Right lobe of liver (tissue), 6 donors: ENCODE measurements at places on chromosomes 11 and 22. TPM values are rescaled to one million over a fixed set of nuclear protein-coding genes. Genes with fewer than 3 reads are reported as not detected.
A peak's percentile ranks its signal among the peaks of the same experiment; 100 is the strongest.

The MUC5AC gene
- total RNA-seq: not detected

The AP5B1 gene
- total RNA-seq: 5.0 TPM

DNA sequence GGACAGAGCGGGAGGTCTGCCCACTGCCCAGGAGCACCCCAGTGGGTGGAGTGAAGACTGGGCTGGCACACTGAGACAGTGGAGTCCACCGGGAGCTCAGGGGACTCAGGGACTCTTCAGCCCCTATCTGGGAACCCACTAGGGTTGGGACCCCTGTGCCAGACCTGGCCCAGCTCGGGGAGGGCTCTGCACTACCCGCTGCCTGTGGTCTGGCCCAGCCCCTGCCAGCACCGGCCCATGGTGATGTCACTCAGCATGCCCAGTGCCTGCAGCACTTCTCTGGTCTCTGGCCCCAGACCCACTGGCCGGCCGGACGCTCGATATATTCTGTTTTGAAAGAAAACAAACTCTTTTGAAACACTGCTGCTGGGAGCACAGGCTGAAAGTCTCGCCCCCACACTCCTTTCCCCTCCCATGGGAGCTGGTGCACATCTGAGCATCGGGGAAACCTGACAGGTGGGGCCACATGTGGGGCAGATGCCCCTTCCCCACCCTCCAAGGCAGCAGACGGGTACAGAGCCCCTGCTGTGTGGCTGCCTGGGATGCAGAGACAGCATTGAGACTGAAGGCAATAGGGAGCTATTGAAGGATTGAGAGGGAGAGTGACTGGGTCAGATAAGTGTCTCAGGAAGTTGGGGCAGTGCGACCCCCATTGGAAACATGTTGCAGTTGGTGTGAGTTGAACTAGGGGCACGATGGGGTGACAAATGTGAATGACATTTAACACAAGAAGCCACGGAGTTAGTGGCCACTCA is 62.9 kb downstream of the MYEOV start:
- DNase-seq: peak; percentile 90
- no peaks in the 10 kb centered on the region for H3K27me3 ChIP-seq
- H3K27ac ChIP-seq: peak overlapping the region; percentile 85
- no peak overlapping the region for H3K4me3 ChIP-seq
- no peaks in the 10 kb centered on the region for H3K4me1 ChIP-seq
- H3K36me3 ChIP-seq: no peaks in the 10 kb centered on the region

GRCh38 chr11:72589802-72590761 is 84.1 kb downstream of the PDE2A start:
- DNase-seq: peak; percentile 64
- no peak overlapping the region for H3K27ac ChIP-seq
- H3K27me3 ChIP-seq: no peaks in the 10 kb centered on the region
- H3K4me3 ChIP-seq: no peak overlapping the region
- H3K4me1 ChIP-seq: no peaks in the 10 kb centered on the region
- no peaks in the 10 kb centered on the region for H3K36me3 ChIP-seq

DNA sequence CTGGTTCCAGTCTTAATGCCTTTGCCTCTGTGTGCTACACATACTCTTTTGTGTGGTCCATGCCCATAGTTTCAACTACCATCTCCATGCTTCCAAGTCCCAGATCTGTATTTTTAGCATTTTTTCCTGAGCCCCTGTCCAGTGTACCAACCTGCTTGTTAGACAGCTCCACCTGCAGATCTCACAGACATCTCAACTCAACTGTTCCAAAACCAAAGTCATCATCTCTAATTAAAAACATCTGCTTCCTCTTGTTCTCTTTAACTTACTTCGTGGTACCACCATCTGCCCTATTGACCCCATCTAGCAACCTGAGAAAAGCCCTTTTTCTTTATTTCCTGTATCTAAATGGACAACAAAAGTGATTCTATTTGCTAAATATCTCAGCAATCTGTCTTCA is 8.6 kb upstream of the KMT2A start:
- DNase-seq: no peak
- H3K36me3 ChIP-seq: no peaks in the 10 kb centered on the region
- H3K27me3 ChIP-seq: no peaks in the 10 kb centered on the region

- no peaks in the 10 kb centered on the region for H3K27me3 ChIP-seq
- H3K4me3 ChIP-seq: no peak overlapping the region
- no peak overlapping the region for H3K27ac ChIP-seq
- no peak for DNase-seq
These were observed 43.7 kb upstream of the CCDC34 start for GRCh38 chr11:27406498-27407354.

DNA sequence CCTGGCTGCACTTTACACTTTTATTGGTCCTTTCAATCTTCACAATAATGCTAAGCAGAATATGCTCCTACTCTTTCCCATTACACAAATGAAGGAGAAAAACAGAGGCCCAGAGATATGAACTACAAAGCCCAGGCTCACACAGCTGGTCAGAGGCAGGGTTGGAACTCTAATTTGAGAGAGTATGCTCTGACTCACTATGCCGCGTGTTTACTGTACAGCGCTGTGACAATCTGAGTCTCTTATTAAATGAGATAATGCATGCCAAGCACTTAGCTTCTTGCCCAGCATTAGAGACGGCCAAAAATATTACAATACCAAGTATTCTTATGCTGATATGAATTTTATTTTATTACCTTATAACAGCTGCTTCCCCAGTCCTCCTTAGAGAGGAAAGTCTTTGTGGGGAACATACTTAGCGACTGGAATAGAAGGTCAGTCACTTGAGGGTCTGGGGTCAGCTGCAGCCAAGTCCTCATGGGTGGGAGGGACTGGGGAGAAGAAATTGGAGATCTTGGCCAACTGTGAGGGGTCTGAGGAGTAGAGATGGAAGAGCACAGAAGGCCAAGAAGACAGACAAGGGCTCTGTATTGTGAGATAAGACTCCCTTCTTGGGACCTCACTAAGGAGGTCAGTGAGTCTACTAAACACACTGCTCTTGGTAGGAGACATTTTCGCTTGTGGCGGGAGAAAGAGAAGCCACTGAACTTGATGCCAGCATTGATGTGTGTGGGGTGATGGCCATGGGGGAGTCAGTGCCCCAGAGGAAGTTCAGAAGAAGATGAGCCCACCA is 150.8 kb upstream of the TIMP3 start:
- H3K36me3 ChIP-seq: no peaks in the 10 kb centered on the region
- H3K4me3 ChIP-seq: no peak overlapping the region
- no peak overlapping the region for H3K27ac ChIP-seq
- no peaks in the 10 kb centered on the region for H3K27me3 ChIP-seq

- H3K4me3 ChIP-seq: no peak overlapping the region
- H3K27ac ChIP-seq: no peak overlapping the region
- peak; percentile 59 for DNase-seq
- H3K36me3 ChIP-seq: no peaks in the 10 kb centered on the region
- no peaks in the 10 kb centered on the region for H3K4me1 ChIP-seq
These were observed 1335.0 kb downstream of the BRD1 start for GRCh38 chr22:48492366-48493320.

The C22orf15 gene
- not detected for total RNA-seq

The B3GAT1 gene
- total RNA-seq: 0.76 TPM

GRCh38 chr11:720017-720641 is 14.1 kb downstream of the EPS8L2 start:
- no peak overlapping the region for H3K27ac ChIP-seq
- peaks cover 2% of the 10 kb centered on the region for H3K36me3 ChIP-seq
- no peak for DNase-seq
- H3K4me1 ChIP-seq: no peaks in the 10 kb centered on the region
- no peak overlapping the region for H3K4me3 ChIP-seq
- H3K27me3 ChIP-seq: no peaks in the 10 kb centered on the region

DNA sequence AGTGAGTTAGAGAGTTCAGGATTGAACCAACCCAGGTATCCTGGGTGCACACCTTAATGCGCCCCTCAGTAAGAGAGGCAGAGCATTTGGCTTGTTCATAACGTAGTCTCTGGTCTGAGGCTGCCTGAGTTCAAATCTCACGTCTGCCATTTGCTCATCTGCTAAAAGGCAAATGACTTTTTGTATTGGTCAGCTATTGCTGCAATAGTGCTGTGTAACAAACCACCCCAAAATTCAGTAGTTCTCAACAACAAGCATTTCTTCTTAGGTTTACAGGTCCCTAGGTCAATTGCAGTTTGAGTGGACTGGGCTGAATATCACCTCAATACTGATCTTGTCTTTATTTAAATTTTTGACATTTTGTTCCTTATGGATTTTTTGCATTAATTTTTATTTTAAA is 18.1 kb downstream of the RASD2 start:
- no peaks in the 10 kb centered on the region for H3K36me3 ChIP-seq
- no peaks in the 10 kb centered on the region for H3K27me3 ChIP-seq
- H3K27ac ChIP-seq: no peak overlapping the region
- H3K4me3 ChIP-seq: no peak overlapping the region
- no peak for DNase-seq
- H3K4me1 ChIP-seq: no peaks in the 10 kb centered on the region

The ZBTB16 gene
- 150 TPM for total RNA-seq

The OR4A47 gene
- not detected for total RNA-seq

The CAT gene
- total RNA-seq: 212 TPM

- no peak overlapping the region for H3K4me3 ChIP-seq
- no peak for DNase-seq
- H3K27ac ChIP-seq: no peak overlapping the region
- H3K36me3 ChIP-seq: no peaks in the 10 kb centered on the region
- peaks cover 5% of the 10 kb centered on the region for H3K27me3 ChIP-seq
These were observed 19.9 kb upstream of the MYOD1 start for GRCh38 chr11:17699147-17700114.

DNA sequence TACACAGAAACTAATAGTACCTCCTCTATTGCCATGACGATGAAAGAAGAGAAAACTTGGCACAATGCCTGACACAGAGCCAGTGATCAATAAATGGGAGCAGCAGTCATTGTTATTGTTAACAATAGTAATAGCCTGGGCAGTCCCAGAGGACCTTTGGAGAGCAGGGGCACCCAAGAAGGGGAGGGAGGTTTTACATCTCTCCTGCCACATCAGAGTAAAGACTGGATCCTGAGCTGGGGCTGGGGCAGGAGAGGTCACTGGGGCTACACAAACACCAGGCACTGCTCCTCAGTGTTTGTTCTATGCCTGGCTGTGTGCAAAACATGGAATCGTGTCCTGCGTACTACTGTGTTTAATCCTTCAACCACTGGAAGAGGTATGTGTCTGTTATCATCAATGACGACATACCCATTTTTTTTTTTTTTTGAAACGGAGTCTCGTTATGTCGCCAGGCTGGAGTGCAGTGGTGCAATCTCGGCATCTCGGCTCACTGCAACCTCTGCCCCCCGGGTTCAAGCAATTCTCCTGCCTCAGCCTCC is 25.0 kb upstream of the CREB3L1 start:
- H3K36me3 ChIP-seq: no peaks in the 10 kb centered on the region
- peak; percentile 65 for DNase-seq
- H3K27ac ChIP-seq: no peak overlapping the region
- H3K27me3 ChIP-seq: no peaks in the 10 kb centered on the region

DNA sequence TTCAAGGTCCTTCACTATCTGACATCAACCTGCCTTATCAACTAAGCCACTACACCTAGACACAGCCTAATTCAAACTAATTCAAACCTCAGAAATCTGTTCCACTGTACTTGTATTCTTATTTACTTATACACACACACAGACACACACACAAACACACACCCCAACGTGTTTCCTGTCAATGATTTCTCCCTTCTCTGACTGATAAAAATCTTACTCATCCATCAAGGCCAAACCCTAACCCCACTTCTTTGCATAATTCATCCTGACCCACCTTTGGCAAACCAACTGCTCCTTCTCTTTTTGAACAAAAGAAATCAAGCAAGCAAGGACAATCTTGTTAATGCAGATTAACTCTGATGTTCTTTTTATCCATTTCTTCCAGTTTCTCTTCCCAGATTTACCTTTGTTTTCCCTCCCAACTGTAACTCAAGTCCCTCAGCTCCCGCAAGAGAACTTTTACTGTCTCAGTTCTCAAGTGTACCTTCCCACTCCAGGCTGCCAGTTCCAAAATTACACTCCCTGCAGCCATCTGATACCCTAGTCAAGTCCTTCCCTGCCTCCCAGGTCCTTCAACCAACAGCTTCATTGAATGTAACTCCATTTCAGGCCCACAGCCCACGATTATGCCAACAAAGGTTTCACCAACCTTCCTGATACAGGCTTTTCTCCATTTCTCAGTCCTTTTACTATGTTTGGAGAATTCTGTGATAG is 78.3 kb downstream of the PAK1 start:
- no peak overlapping the region for H3K4me3 ChIP-seq
- H3K36me3 ChIP-seq: no peaks in the 10 kb centered on the region
- H3K27me3 ChIP-seq: no peaks in the 10 kb centered on the region
- peak overlapping the region; percentile 26 for H3K27ac ChIP-seq
- no peaks in the 10 kb centered on the region for H3K4me1 ChIP-seq
- DNase-seq: no peak

GRCh38 chr11:130585545-130585944 is 137.1 kb downstream of the ADAMTS15 start:
- no peaks in the 10 kb centered on the region for H3K36me3 ChIP-seq
- no peaks in the 10 kb centered on the region for H3K4me1 ChIP-seq
- no peak overlapping the region for H3K27ac ChIP-seq
- no peak overlapping the region for H3K4me3 ChIP-seq

DNA sequence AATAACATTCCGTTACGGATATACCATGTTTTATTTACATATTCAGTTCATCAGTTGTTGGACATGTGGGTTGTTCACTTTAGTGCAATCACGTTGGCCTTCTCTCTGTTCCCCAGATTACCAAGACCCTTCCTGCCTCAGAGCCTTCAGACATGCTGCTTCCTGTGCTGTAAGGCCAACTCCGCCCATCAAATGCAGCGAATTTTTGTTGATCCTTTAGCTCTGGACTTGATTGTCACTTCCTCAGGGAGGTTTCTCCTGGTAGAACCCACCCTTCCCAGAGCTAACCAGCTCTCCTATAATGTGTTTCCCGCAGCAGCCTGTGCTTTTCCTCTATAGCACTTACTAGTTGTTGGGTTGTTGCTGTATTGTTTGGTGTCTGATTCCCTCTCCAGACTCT is 39.4 kb downstream of the SWAP70 start:
- DNase-seq: no peak
- no peaks in the 10 kb centered on the region for H3K4me1 ChIP-seq

DNA sequence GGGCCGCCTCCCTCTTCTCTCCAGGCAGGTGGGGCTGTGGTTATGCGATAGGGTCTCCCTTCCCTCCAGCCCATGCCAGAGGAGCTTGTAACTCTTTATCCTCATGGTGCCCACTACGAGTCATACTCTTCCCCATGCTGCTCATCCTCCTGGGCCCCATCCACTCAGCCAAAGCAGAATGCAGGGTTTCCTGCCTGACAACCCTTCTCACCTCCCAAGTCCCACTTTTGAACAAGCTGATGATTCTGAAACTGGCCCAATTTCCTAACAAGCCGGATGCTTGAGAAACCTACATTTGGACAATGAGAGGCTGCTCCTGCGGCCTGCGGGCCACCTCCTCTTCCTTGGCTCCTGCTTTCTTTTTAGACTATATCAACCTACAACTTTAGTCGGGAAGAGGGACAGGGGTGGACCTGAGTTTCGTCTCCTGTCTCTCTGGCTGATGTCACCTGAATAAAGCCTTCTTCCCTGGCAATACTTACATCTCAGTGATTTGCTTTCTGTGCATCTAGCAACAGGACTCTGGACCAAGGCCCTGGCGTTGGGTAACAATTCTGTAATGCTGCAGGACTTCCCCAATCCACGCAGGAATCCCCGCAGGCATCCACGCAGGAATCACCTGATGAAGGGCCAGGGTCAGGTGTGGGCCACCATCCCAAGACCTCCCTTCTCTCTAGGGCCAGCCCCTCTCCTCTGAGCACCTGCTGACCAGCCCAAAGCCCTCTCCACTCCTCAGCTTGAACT is 1.5 kb upstream of the NDUFS8 start:
- H3K4me1 ChIP-seq: peaks cover 31% of the 10 kb centered on the region
- no peak for DNase-seq
- H3K27ac ChIP-seq: no peak overlapping the region
- H3K4me3 ChIP-seq: no peak overlapping the region
- H3K36me3 ChIP-seq: peaks cover 4% of the 10 kb centered on the region
- no peaks in the 10 kb centered on the region for H3K27me3 ChIP-seq

The SCGB1C1 gene
- not detected for total RNA-seq

The GLYAT gene
- 300 TPM for total RNA-seq
